ENCODE measurements at places on chromosomes 11 and 22.

DNA sequence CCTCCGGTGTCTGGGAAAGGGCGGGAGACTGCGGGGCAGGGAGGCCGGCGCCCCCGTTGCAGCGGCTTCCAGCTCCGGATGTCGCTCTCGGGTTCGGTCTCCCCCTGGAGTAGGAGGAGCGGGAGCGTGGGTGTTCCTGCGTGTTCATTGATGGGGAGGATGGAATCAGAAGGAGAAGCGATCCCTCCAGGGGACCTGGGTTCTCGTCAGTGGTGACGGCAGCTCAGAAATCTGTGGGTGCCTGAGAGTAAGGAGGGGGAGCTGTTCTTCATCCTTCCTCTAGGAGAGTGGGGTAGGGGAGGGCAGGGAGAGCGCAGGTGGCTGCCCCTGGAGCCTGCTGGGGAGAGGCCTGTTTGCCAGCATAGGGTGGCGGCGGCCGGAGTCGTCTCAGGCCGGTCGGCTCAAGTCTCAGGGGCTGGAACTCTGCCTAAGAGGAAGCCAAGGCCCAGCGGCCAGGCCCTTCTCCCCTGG is 1.1 kb downstream of the UBASH3B start:
- DNase-seq, result peak; percentile 82

GRCh38 chr11:16987205-16987568 is 27.0 kb downstream of the PLEKHA7 start:
- no peak for DNase-seq

GRCh38 chr22:49825944-49826602 is 1.6 kb downstream of the BRD1 start:
- peak; percentile 49 for DNase-seq

DNA sequence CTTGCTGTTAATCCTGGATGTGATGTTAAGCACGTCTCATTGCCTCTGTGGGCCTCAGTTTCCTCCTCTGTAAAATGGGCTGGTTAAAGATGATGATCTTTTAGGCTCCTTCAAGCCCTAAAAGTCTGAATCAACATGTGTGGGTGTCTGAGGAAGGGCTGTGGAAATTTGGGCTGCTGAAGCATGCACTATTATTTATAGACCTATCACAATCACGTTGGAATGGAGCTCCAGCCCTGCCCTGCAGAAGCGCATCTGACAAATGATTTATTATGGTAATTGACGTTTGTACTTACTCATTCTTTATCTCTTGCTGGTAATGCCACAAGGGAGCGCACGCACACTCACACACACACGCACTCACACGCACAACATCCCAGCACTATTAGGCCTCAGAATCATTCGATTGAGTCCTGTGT is 20.4 kb downstream of the P2RX3 start:
- DNase-seq, result peak; percentile 79

DNA sequence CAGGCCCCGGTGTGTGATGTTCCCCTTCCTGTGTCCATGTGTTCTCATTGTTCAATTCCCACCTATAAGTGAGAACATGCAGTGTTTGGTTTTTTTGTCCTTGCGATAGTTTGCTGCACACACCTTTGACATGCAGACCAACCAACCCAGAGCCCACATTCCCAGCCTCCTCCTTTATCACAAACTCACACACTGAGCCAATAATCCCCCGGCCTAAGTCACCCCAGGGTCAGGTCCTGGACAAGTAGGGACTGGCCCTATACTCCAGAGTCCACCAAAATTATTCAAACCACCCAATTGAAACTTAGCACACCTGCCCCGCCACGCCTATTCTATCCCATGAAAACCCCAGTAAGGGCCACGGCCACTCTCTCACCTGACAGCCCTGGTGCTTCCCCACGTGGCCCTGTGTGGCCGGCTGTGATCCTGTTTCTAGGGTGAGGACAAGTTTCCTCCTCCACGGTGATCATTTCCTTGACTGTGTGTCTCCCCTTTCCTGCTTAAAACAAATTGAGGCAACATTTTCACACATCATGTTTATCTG is 83.1 kb upstream of the SLC22A12 start:
- DNase-seq, result no peak

DNA sequence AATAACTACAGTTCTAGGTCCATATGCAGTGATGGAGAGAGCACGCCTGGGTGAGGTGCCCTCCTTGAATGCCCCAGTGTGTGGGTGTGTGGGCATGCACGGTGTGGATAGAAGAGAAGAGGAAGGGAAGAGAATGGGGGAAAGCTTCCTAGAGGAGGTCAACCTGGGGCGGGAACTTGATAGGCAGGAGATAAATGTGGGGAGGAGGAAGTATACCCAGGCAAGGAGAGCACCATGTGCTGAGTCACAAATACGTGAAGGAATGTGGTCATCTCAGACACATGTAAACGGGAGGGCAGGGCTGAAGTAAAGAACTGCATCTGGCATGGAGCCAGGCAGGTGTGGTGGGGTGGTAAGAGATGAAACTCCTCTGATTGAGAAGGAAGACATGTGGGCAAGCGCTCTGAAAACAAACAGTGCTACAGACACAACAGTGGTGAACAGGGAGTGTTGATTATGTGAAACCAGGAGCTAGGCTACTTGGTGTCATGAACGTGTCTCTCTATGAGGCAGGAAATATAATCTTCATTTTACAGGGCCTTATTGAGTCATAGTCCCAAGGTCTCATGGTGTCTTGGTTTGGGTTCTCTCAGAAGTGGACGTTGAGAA is 61.5 kb upstream of the EED start:
- peak; percentile 69 for DNase-seq

GRCh38 chr11:1442163-1442562 is 44.4 kb downstream of the MOB2 start:
- no peak for DNase-seq

GRCh38 chr11:3022300-3022967 is 30.3 kb upstream of the NAP1L4 start:
- DNase-seq, result peak; percentile 71

DNA sequence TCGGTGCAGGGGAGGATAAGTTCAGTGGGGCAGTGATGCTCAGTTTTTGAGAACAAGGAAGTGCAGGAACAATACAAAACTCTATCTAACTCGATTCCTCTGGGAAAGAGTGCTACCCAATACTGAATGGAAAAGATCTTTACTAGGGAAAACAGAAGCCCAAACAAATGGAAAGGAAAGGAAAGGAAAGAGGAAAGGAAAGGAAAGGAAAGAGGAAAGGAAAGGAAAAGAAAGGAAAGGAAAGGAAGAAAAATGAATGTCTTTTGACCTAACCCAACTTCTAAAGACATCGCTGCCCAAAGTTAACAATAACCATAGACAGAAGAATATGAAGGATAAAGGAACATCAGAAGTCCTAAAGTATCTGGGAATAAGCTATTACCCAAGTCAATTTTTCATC is 41.6 kb downstream of the PHF21A start:
- no peak for DNase-seq

GRCh38 chr11:36156161-36156816 is 132.9 kb downstream of the COMMD9 start:
- DNase-seq, result no peak

- no peak for DNase-seq
These were observed 78.4 kb downstream of the MYO7A start for GRCh38 chr11:77206264-77207018.

- no peak for DNase-seq
These were observed 15.3 kb downstream of the OSBPL5 start for GRCh38 chr11:3149852-3150188.

DNA sequence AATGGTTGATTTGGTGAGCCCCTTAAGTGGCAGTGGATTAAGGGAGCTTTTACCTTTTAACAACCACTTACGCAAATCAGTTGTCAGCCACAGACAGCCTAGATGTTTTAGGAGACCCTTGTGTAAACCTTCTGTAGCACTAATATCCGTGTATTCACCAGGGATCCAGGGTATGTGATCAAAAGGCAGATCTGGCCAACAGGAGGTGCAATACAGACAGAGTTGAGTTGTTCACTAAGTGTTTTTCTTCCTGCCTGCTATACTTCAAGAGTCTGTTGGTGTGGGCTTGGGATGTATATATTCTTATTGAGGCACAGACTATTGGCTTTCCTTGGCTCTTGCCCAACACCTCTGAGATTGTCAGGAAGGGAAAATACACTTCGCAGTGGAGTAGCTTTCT is 175.1 kb downstream of the FAT3 start:
- DNase-seq, result no peak

DNA sequence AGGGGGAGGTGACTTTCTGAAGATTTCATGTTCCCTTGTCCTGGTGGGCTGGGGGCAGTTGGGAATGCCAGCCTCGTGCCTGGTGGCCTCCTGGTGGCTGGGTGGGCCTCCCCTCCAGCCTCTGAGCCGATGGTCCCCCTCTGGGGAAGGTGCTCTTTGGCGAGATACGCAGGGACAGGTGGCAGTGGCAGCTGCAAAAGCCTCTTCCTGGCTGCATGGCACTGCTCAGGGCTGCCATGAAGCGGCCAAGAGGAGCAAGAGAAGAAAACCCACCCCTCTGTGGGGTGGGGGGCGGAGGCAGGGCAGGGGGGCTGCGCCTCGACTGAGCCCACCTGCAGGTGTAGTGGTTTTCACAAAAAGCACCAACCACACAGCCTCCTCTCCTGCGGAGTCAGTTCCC is 61.8 kb upstream of the PHF21B start:
- no peak for DNase-seq

DNA sequence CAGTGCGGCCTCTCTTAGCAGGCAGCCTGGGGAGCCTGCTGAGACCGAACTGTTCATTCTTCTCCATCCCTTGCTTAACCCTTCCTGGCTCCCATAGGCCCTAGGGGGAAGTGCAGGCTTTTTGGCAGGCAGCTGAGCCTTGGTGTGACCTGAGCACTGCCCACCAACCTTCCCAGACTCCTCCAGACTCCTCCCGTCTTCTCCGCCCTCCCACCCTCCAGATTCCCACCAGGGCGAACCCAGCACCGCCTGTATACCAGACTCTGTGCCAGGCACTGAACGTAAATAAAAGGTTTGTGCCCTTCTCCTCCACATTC is 7.9 kb downstream of the RELT start:
- DNase-seq, result no peak

- no peak for DNase-seq
These were observed 20.2 kb upstream of the KCNJ11 start for GRCh38 chr11:17408641-17409040.

- no peak for DNase-seq
These were observed 9.4 kb downstream of the IGLL1 start for GRCh38 chr22:23570681-23571080.

GRCh38 chr11:120675171-120675570 is 163.6 kb downstream of the GRIK4 start:
- no peak for DNase-seq

Measured in suppressor macrophage treated with lipopolysaccharide for 1 hour (primary cell).